ENCODE measurements at places on chromosomes 11 and 22.
A peak's percentile ranks its signal among the peaks of the same experiment; 100 is the strongest.

DNA sequence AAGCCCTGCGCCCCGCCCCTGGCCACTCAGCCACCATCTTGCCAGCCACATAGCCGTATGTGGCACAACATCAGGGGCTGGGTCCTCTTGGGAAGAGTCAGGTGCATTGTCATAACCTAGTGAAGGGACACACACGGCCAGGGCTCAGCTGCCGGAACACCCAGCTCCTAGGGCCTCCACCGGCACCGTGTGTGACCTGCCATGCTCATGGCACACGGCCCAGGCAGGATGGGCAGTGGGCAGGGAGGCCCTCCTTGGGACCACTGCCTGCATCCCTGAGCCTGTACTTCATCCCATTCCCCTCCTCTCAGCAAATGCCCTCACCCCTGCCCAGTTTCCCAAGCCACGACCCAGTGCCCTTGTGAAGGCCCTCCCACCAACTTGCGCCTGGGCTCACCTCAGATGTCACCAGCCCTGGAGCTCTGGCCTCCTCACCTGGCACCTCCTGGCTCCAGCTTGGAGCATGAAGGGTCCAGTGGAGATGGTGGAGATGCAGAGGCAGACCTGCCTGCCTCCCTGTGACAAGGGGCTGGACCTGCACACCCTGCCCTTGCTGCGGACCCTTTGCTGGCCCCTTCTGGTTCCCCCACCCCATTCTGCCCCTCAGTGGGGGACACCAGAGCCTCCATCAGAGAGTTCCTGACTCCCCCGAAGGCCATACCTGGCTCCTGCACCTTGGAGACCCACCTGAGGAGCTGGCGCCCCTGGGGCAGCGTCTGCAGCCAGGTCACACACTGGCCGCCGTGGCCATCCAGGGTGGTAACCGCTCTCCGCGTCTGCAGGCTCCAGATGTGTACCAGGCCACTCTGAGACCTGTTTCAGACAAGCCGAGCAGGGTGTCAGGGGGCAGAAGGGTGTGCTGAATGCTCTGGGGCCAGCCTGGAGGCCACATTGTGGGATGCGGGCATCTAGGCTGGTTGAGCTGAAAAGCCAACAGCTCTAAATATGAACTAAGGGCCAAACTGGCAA lies 34.5 kb downstream of the GNB1L start:
- no peak for DNase-seq

DNA sequence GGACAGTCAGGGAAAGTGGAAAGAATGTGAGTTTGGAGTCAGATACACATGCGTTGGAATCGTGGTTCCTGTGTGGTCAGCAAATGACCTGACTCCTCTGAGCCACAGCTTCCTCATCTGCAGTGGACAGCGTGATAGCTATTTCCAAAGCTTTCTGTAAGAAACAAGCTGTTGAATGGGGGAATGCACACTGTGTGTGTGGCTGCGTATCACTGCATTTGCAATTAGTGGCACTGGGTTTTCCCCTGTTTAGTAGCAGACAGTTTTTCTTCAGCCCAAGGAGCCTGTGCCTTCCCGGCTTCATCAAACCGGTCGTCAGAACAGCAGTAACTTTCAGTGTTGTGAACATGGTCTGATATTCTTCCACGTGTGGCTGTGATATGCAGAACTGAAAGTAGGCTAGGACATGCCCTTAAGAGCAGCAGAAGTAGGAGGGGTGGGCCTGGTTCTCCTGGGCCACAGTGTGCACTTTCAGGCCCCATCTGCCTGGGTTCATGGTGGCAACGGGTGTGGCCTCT lies 121.5 kb downstream of the RRAS2 start:
- no peak for DNase-seq

DNA sequence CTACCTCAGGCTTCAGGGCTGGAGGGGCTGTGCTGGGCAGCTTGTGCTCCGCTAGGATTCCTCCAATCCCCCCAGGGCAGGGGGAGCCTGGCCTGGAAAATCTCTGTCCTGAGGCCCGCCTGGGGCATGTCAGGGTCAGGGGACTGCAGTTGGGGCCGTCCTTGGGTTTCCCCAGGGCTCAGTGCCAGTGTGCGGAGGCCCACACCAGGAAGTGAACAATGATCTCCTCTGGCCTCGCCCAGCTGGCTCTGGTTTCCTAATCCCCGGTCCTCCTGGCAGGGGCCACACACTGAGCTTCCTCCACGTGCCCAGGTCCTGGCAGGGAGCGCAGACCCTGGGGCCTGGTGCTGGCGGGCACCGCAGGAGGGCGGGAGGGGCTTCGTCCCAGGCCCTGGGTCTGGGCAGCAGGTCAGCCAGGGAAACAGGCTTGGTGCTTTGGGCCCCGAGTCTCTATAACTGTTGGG lies 1.4 kb upstream of the MUC2 start:
- no peak for DNase-seq

GRCh38 chr22:31953261-31953660 lies 8.9 kb downstream of the YWHAH start:
- DNase-seq, result no peak

DNA sequence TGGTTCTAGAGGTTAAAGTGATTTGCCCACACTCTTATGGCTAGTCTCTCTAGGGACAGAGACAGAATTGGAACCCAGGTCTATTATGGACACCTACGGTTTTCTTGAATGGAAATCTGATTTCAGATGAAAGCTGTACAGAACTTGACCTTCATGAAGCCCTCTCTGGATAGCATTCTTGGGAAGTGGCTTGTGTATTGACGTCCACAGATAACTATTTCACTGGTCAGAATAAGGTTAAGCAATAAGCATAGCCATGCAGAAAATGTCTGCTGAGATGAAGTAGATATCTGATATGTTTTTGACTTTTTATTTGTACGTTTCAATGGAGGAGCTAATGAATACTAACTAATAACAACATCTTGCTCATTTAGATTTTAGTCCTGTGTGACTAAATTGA lies 1.1 kb downstream of the TLCD5 start:
- no peak for DNase-seq

GRCh38 chr11:122267602-122268001 lies 151.6 kb upstream of the BLID start:
- no peak for DNase-seq

- DNase-seq, result no peak
Observed at GRCh38 chr22:21702094-21702493, 33.5 kb downstream of the YPEL1 start.

- DNase-seq, result no peak
Observed at GRCh38 chr11:65297026-65297672, 17.5 kb upstream of the CDC42EP2 start.

DNA sequence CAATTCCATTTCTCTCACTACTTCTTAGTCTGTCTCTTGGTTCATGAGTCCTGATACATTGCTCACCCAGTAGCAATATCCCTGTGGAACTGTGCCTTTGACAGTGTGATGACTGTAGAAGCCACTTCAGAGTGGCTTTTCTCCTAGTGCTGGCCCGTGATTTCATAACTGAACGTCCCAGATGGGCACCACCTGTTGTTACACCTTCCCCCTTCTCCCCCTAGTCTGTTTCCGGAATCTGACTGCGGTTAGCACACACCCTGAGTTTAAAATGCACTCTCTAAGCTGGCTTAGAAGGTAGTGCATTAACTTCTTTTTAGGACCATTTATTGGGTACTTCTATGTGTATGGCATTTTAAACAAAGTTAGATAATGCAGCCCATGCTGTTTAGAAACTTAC lies 83.0 kb downstream of the ALX4 start:
- DNase-seq, result peak; percentile 70

GRCh38 chr22:46815896-46816731 lies 53.7 kb downstream of the TBC1D22A start:
- DNase-seq, result no peak

GRCh38 chr11:101692980-101693379 lies 109.2 kb upstream of the TRPC6 start:
- DNase-seq, result no peak

DNA sequence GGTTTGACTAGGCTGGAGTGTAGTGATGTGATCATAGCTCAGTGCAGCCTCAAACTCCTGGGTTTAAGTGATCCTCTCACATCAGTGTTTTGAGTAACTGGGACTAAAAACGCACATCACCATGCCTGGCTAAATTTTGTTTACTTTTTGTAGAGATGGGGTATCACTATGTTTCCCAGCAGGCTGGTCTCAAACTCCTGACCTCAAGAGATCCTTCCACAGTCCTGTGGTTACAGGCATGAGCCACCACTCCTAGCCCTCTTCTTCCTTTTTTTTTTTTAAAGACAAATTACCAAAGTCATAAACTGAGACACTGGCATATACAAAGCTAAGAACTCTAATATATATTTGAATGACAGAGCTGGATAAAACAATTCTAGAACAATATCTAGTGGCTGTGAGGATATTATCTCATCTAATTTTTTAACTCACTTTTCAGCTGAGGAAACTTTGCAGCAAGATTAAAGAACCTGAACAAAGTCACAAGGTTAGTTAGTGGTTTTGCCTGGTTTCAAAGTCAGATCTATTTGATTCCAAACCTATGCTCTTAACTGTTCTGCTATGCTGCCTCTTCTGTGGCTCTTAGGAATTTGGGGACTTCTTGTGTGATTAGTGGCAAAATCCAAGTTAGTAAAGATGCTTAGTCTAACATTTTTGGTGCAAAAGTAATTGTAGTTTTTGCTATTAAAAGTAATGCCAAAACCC lies 95.3 kb upstream of the RAG2 start:
- no peak for DNase-seq

DNA sequence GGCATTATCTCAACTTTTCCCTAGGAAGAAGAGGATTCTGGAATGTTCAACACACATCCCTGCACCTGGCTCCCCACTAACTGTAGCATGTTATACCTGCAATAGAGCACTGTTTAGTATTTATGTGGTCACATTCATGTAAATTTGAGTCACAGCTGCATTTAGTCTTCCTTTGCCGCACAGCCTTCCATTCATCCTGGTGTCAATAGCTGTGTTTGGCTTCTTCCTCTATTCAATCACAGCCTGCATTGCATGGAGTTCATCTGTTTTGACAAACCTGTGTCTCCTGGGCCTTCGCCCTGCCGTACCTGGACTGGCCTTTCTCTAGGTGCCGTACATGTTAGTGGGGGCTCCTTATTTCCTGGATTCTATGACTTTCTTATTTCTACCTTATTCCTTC lies 4.1 kb upstream of the C22orf39 start:
- no peak for DNase-seq

DNA sequence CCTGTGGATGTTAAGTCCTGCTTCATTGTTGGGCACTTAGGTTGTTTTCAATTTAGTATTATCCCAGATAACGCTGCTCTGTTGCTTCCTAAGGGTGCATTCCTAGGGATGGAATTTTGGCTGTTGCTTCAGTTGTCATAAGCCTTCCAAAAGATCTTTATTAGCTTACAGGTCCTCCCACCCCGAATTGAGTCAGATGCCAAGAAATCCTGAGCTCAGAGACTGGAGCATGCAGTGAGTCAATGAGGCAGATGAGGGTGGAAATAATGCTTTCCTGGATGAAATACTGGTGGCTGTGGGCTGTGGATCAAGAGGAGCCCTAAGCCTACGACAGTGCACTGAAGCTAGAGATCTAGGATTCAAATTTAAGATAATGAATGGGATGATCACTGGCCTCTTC lies 10.7 kb upstream of the IL18BP start:
- DNase-seq, result no peak

GRCh38 chr11:41392596-41392995 lies 66.9 kb downstream of the LRRC4C start:
- no peak for DNase-seq

GRCh38 chr22:17973217-17973616 lies 51.1 kb downstream of the MICAL3 start:
- DNase-seq, result no peak

DNA sequence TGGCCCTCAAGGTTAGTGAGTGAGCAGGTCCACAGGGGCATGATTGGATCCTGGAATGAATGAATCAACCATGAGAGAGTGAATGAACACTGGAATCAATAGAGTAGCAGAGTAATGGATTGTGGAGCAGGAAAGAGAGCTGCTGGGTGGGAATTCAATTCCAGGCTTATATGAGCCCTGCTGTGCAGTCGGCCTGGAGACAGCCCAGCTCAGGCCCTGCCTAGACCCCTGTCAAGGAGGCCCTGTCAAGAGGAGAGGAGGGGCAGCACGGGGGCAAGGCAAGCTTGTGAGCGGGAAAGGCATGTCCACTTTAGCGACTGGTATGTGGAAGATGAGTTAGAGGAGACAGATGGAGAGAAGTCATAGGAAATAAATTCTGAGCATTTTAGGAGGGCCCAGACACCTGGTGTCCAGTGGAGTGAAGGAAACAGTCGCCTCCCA lies 1.3 kb upstream of the FOLR1 start:
- DNase-seq, result no peak

- no peak for DNase-seq
Observed at GRCh38 chr11:2534134-2534956, 89.5 kb downstream of the KCNQ1 start.

DNA sequence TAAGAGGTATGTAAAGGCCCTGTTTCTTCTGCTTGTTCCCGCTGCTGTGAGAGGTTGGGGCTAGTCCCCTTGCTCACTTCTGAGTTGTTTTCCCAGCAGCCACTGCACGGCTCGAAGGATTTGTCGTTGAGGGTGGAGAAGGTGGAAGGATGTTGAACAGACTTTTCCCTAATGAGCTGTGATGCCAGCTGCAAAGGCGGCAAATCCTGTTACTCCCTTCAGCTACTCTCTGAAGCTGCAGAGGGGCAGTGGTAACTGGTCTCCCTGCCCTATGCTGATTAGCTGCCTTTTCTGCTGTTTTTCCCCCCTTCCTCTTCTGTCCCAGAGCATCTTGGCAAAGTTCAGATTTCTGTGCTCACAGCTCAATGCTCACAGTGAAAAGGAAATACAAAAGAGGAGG lies 90.4 kb upstream of the SLC25A18 start:
- no peak for DNase-seq

DNA sequence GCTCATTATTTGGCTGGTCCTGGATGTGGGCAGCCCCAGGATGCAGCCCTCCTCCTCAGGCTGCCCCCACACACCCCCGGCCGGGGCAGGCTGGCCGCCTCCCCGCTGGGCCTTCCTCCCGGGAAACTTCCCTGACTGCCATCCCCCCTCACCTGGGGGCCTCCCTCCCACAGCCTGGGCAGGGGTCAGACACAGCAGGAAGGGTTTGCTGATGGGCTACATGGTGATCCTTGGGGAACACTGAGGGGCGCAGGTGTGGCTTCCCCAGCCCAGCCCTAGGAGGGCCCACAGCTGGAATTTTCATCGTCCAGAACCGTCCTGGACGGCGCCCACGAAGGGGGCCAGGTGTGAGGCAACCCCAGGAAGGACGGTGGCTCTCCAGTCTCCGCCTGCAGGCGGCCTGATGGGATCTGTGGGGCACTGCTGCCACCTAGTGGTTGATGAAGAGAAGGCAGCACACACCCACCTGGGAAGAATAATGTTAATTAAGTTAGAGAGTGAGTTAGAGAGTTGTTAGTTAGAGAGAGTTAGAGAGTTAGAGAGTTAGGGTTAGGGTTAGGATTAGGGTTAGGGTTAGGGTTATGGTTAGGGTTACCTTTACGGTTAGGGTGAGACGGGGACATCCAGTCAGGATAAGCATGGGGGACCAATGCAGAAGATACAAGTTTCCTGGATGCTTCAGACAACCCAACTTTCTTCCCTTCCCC lies 75.9 kb upstream of the PRR5 start:
- DNase-seq, result peak; percentile 66
